Right hindlimb (tissue), 1 donor: ENCODE measurements at places on chromosomes 13 and 19.

GRCh38 chr13:33052506-33053280 lies 36.5 kb downstream of the KL start:
- peak; percentile 30 for DNase-seq

- no peak for DNase-seq
Observed at GRCh38 chr19:47241919-47242577, 11.0 kb upstream of the BBC3 start.

DNA sequence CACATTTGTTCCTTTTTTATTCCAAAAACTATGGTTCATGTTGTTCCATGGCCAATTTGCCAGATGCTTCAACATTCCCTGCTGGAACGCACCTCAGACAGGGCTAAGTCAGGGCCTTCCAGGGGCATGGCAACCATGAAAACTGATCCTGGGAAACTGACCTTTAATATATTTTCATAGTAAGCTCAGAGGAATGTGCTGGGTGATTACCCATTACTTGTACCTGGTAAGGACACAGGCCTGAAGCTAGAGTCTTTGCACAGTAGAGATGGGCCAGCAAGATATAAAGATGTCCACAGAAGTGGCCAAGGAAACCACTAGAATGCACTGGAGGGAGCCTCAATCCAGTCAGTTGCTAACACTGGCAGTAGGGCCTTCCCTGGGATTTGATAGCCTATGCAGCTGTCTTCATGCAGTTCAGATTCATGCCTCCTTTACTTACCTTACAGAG lies 353.1 kb downstream of the ENOX1 start:
- DNase-seq, result no peak

GRCh38 chr19:5234412-5234811 lies 106.2 kb downstream of the PTPRS start:
- DNase-seq, result no peak

DNA sequence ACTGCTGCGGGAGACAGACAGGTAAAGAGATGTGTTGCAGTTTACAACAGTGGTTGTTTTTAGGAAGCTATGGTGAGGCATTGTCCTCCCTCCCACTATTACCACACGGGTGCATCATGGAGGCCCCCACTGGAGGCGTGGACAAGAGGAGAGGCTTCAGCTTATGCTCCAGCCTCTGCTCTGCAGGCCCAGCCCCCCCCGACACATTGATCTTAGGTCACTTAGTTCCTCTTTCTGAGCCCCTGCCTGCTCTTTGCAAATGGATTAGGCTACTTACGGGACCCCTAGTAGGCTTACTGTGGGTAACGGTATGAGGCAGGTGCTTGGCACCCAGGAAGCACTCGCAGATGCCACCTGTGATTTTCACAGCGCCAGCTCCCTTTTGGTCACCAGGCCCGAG lies 123.9 kb downstream of the SLC7A1 start:
- no peak for DNase-seq

GRCh38 chr19:21474671-21475181 lies 30.7 kb upstream of the ZNF429 start:
- DNase-seq, result peak; percentile 94

GRCh38 chr13:30972888-30973377 lies 40.5 kb downstream of the TEX26 start:
- no peak for DNase-seq

GRCh38 chr19:19321141-19321577 lies 530 bp downstream of the MAU2 start:
- DNase-seq, result no peak

DNA sequence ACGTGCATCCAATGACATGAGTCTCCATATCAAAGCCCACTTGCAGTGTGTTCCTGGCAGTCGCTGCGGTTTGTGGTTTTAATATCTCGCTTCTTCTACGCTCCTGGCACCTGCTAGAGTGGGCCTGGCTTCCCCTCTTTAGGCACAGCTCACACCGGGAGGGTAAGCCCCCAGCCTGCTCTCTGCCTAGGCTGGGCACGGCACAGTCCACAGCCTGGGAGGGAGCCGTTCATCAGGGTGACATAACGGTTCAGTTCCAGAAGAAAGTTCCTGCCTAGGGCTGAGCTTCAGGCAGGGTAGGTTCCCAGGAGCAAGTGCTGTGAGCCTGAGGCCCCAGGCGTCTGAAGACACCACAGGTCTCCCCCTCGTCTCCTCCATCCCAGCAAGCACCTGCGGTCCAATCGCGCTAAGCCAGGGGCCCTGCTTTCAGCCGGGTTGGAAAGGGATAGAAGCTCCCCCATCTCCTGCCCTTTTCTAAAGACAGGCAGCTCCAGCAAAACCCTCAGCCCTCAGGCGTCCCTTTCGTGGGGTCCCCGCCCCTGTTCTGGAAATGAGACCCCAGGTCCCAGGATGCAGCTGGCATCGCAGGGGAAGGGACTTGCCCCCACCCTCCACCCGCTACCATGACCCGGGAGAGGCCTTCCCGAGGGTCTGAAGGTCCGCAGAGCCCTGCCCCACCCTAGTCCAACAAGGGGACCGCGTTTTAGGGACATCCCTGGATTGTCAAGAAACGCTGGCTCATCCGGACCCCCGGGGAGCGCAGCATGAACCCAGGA lies 121.6 kb upstream of the ZNF507 start:
- DNase-seq, result no peak

GRCh38 chr13:105058517-105058916 lies 1476.9 kb downstream of the EFNB2 start:
- no peak for DNase-seq

GRCh38 chr13:64165826-64166225 lies 2750.2 kb upstream of the PCDH20 start:
- no peak for DNase-seq

DNA sequence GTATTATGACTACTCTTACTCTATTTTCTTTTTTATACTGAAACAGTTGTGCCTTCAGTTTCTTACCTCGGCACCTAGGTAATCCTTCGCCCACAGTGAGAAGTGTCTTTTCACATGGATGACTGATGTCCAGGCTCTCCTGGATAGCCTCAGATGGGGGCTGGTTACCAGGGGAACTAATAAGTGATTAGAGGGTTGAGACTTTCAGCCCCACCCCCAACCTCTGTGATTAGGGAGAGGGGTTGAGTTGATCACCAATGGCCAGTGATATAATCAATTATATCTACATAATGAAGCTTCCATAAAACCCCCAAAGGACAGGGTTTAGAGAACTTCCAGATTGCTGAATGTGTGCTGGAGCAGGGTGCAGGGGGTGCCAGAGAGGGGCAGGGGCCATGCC lies 43.0 kb upstream of the GPR183 start:
- DNase-seq, result no peak

GRCh38 chr19:34365463-34366401 lies 736 bp downstream of the GPI start:
- peak; percentile 64 for DNase-seq

GRCh38 chr19:42295831-42296525 lies 6.0 kb upstream of the PRR19 start:
- DNase-seq, result peak; percentile 86

DNA sequence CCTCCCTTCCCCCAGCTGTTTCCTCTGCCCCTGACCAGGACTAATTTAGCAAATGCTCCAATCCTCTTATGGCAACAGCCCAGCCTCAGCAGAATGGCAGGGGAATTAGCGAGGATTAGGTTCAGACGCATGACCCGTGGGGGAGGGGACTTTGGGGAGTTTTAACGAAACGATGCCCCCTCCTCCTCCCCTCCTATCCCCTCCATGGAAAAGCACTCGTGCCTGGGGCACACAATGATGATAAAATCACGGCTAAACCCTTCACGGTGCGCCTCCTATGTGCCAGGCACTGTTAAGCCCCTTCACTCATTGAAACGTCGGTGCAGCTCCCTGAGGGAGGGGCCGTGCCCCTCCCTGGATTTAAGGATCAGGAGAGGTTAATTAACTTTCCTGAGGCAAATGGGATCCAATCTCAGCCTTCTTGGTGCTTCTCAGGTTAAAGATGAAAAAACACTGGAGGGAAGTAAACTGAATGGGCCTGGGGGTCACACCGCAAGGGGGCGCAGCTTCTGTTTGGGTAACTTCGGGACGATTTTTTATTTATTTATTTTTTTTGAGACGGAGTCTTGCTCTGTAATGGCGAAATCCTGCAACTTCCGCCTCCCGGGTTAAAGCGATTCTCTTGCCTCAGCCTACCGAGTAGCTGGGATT lies 10.1 kb upstream of the TPRX2 start:
- DNase-seq, result peak; percentile 35

DNA sequence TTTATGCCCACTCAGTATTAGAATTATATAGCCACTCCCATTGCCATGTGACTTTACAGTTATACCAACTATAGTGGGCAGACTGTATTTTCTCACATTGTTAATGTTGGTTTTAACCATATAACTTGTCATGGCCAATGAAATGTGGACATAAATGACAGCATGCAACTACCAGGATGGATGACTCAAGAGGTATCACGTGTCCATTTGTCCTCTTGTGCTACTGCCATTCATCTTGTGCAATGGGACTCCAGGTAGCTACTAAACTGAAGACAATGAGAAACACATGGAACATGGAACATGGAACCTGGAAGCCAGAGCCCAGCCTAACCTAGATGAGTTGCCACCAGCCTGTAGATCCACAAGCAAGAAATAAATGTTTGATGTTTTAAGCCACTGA lies 242.7 kb upstream of the IPO5 start:
- no peak for DNase-seq

- DNase-seq, result peak; percentile 92
Observed at GRCh38 chr13:111006506-111007031, 91.7 kb upstream of the ANKRD10 start.

DNA sequence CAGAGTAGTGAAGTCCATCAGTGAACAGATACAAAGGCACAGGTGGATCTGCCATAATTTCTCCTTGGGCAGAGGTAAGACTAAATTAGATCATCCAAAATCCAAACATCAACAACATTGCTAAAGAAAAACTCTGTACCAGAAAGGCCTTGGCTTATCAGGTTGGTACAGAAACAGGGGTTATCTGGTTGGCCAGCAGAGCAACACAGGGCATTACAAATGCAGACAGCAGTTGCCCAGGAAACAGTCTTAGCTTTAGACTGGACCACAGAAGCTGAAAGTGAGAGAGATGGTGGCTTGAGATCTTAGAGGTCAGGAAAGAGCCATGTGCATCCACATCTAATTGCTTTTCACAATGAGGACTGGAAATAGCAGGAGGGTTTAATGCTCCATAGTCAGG lies 26.6 kb upstream of the DGKH start:
- DNase-seq, result no peak

- DNase-seq, result no peak
Observed at GRCh38 chr13:68007576-68007975, 777.4 kb upstream of the PCDH9 start.

GRCh38 chr13:41680900-41681299 lies 223.6 kb downstream of the RGCC start:
- DNase-seq, result no peak

GRCh38 chr19:2618611-2619010 lies 83.9 kb downstream of the GNG7 start:
- DNase-seq, result no peak

DNA sequence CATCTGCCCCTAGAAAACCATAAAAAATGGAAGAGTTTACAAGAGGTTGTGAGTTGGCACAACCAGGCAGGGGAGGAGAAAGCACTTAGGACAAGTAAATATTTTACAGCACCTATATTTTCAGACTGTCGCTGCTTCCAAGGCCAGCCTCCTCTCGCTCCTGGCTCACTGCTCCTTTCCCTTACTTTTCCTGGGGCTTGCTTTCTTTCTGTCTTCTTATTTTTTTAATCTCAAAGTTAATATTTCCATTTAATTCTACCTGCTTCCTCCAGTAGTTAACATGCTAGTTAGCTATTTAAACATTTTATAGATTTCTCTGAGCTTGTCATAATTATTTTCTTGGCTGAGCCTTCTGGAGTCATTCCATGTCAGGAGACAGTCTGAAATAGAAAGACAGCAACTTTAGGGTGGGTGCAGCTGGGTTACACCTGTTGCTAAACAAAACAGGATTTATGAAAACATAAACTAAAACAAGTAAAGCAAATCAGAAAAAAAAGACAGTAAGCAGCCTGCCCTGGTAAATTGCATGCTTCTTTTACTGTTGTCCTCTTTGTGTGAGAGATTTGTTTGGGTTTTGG lies 330.1 kb downstream of the DLEU7 start:
- peak; percentile 39 for DNase-seq

DNA sequence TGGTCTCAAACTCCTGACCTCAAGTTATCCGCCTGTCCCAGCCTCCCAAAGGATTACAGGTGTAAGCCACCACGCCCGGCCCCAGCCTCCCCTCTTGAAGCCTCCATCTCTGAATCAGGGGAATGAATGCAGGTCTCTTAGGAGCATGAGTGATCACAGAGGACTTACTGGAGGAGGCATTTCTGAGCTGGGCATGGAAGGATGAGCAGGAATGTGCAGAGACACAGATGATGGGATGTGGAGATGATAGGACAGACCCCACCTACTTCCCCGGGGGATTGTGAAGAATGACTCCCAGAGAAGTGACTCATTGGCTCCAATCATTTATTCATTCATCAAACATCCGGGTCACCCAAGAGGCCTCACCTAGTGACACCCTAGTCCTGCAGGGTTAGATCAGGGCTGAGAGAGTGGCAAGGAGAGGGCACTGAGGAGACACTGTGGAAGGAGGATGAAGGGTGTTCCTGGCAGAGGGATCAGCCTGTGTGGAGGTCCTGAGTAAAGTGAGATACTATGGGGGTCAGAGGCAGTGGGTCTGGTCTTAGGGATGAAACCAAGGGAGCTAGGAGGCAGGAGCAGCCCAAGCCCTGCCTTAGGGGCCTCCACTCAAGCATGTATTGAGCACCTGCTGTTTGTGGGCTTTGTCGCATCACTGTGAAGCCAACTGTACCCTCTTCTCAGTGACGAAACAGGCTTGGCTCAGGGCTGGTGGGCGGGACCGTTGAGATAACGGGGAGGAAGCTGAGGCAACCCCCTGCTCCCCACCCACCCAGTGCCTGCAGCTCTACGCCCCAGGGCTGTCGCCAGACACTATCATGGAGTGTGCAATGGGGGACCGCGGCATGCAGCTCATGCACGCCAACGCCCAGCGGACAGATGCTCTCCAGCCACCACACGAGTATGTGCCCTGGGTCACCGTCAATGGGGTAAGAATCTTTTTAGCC lies 3.0 kb downstream of the IFI30 start:
- DNase-seq, result no peak

DNA sequence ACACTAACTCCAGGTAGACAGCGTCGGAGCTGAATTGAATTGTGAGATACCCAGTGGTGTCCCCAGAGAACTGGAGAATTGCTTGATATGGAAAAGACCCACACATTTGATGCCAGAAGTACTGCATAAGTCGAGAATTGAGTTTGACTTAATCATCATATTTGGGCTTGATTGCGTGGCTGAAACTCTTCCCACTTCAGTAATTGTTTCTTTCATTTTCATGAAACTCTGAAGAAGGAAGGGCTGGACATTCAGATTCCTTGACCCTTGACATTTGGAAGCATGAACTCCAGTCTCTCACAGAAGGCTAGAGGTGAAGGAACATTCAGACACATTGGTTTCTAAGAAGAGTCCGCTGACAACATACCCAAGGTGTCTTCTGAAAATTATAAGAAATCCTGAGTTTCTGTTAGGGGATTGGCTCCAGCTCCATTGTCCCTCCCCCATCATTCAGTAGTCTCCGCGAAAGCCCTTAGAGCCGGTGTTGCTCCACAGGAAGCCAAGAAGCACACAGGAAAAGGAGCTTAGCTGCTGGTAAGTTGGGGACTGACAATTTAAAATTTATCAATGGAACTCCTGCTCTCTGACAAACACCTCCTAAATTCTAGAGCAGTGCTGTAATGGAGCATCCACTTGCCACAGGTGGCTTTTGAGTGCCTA lies at the start of gene FPR2:
Gene FPR2, plus strand, starts transcription at position 484 of the 660 bp plus-strand sequence. CDS start 7,479 bp downstream, outside the sequence.
- DNase-seq, result no peak

GRCh38 chr19:29321116-29321515 lies 108.2 kb upstream of the UQCRFS1 start:
- DNase-seq, result no peak

- DNase-seq, result no peak
Observed at GRCh38 chr13:35814605-35815011, 316.6 kb downstream of the DCLK1 start.
